ENCODE measurements at places on chromosomes 6 and 20.

DNA sequence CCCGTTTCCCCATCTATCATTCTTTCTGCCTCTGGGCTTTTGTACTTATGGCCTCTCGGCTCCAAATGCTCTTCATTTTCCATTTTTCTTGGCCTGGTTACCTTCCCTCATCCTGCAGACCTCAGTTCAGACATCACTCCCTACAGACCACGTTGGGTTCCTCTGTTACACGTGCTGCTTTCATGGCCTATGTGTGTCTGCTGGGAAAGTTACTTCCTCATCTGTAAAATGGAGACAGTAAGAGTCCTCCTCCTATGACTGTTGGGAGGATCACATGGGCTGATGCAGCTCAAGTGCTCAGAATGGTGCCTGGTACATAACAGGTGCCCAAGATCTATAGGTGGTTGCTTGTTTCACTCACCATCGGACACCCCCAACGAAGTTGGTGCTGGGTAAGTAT, 13.5 kb downstream of the KCNK17 start:
- DNase-seq: no peak

DNA sequence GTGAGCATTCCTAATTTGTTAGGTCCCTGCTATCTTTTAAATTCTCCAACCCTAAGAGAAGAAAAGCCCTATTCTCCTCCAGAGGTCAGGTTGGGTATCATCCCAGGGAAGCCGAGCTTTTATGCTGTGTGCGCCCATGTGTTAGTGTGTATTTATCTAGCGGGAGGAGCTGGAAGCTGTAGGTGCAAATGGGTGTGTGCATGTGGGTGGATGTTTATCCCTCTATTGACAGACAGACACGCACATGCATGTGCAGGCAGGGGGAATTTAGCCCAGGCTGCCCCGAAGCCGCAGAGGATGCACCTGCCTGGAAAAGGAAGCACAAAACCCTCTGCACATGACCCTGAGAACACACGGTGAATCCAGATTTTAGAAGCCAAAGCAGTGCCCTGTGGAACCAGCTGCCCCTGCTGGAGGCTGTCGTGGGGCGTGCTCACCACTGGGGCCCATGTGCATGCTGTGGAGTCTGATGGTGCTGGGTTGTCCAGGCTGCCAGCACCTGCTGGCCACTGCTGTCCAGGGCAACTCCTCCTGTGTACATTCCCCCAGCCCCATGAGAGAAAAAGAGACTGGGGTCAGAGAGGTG, 397.5 kb downstream of the TAF4 start:
- no peak for DNase-seq

GRCh38 chr20:39624316-39624715, 662.2 kb downstream of the DHX35 start:
- DNase-seq: no peak

DNA sequence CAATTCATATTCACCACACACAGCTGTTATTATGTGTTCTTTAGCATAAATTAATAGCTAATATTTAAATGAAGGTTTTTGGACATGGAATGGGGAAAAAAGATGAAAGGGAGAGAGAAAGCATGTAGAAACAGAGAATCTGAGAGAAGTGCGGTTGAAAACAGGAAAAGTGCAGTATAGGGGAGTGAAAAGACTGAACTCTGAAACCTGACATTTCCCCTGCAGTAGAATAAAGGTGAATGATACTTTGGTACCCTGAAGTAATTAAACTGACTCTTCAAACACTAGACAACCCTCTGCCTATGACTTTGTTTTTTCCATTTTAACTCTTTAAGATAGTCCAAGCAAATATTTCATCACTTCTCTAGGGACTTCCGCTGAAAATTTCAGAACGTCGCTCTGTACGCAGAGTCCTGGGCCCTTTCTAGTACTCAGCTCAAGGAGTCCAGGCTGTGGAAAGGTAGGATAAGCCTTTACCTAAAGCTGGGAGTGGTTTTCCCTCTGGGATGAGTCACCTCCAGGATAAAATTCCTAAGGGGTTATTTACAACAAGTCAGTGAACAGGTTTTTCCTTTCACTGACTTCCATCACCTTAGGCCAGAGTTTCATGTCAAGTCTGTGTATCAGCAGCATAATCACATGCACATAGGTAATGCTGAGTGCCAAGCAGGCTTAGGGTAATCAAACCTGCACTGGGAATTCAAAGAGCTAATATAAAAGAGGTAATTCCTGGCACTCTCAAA, 614.5 kb downstream of the PKHD1 start:
- no peak for DNase-seq

DNA sequence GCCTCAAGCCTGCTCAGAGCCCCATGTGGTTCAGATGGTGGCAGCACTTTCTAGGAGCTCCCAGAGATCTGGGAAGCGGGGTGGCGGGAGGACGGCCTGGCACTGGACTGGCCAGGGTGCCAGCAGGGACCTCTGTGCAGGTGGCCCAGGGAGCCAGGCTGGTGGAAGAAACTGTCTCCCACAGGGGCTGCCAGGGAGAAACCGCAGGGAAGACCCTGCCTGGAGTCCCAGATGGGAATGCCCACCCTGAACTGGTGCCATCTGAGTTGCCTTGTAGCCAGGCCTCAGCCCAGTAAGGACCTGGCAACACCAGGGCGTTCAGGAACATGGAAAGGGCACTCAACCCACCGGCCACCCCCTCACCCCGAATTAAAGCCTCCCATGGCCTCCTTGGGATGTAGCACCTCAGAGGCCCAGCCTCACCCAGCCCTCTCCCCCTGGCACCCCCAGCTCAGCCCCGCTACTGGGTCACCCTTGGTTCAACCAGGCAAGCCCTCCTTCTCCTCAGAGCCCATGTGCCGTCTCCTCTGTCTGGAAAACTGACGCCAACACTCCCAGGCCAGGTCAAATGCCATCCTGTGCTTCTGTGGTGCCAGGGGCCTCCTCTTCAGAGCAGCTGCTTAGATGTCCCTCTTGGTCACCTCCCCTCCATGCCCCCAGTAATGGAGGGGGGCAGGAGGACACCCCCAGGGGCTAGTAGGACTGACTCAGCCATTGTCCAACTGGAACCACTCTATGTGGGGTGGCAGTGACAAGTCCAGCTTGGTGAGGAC, 5.9 kb upstream of the C20orf144 start:
- DNase-seq: no peak

DNA sequence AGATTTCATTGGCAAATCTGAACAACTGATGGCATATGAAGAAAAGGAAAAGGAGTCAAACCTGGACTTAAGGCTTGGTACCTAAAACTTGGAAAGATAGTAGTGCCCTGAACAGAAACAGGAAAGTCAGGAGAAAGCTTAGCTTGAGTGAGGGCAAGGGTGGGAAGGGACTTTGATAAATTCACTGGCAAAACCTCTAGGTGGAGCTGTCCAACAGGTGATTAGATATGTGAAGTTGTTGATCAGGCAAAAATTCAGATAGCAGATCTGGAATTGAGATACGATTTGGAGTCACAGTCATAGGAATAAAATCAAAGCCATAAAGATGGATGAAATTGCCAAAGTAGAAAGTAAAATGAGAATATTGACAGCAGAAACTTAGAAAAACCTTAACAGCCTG, 16.1 kb upstream of the ZNF292 start:
- peak; percentile 70 for DNase-seq

GRCh38 chr6:13581700-13582229, 7.4 kb downstream of the SIRT5 start:
- no peak for DNase-seq

DNA sequence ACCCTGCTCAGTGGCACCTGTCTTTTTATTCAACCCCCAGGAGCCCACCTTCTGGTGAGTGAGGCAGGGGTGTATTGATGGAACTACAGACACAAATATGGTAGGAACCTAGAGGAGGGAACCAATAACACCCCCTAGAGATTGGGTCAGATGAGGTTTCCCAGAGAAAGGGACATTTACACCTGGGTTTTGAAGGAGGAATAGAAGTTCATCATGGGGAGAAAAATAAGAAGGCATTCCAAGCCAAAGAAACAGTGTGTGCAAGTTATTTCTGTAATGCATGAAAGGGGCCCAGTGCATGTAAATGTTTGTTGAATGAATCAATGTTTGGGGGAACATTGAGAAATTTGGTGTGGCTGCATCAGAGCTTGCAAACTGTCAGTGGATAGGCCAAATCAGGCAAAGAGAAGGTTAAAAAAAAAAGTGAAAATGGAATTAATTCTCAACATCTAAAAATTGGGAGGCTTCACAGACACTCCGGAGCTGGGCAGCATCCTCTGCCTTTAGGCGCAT, 11.1 kb upstream of the KIAA1755 start:
- DNase-seq: no peak

DNA sequence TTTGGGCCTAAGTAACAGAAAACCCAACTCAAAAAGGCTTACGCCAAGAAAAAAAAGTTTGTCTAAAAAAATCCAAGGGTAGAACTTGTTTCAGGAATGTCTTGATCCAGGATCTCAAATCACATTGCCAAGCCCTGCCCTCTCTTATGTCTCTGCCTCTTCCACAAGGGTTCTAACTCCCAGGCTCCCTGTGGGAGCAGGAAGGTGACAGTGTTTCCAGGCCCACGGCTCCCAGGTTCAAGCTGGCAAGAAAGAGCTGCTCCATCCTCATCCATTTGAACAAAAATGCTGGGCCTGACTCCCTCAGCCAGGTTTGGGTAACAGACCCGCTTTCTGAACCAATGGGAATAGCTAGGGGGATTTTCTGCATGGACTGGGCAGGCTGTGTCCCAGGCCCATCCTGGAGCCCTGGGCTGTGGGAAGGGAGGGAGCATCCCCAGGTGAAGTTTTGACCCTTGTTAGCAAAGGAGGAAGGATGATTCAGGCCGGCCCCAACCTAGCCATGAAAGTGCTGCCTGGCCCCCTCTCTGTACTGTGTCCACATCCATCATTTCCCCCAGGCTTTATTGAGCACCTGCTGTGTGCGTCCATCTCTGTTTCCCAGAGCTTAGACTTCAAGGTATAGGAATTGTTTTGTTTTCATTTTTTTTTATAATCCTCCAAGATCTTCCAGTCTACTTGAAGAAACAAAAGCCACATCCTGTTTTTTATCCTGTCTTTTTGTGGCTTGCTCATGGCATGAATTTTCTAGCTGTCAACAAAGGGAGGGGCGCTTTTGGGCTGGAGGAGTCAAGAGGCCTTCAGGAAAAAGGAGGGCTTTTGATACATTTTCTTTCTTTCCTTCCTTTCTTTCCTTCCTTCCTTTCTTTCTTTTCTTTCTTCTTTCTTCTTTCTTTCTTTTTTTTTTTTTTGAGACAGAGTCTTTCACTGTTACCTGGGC, 159.8 kb downstream of the TFAP2C start:
- no peak for DNase-seq

GRCh38 chr6:39754514-39755115, 29.4 kb upstream of the KIF6 start:
- DNase-seq: no peak

DNA sequence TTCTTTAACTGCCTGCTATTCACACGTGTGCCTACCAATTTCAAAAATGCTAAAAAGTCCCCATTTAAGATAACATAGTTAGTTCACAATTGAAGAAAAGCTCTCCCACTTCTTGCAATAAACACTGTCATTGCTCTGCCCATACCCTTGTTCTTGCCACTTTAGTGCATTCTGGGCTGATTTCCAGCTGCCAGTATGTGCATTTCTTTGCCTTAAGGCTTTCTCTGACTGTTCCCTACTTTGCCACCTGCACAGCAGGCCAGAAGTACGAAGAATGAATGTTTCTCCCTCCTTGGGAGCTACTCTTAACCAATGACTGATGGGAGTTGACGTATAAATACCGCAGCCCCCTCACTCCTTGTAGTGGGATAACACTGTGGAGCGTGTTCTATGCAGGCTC, 16.0 kb upstream of the ATRN start:
- no peak for DNase-seq

- DNase-seq: no peak
Measured at GRCh38 chr6:28977341-28978132, 27.6 kb downstream of the ZNF311 start.

DNA sequence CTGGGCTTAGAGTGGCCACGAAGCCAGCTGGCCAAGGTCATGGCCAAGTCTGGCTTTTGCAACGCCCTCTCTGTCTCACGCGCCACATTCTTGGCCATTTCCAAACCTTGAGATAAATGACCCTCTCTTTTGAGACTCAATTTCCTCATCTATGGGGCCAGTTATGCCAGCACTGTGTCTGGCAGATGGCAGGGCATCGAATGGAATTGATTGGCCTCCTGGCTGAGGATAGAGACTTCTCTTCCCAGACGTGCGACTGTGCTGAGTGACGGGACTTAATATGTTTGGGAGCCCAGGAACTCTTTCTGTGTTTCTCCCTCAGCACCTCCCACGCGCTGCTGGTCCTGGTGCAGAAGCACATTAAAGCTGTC, 7.6 kb downstream of the BPIFB2 start:
- no peak for DNase-seq

GRCh38 chr6:100663219-100663863, 198.6 kb upstream of the SIM1 start:
- DNase-seq: no peak

DNA sequence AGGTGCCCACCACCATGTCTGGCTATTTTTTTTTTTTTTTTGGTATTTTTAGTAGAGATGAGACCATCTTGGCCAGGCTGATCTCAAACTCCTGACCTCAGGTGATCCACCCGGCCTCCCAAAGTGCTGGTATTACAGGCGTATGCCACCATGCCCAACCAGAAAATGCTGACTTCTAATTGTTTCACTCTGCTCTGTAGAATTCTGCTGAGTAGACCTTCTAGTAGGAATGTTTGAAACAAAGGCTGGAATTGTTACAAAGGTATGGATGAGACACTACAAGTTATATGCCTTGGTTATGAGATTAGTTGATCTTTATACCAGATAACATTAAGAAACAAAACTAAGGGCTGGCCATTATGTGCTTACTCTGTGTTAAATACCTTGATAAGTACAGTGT, 44.8 kb downstream of the MEP1A start:
- DNase-seq: no peak

GRCh38 chr20:62349556-62350097, 17.5 kb downstream of the LAMA5 start:
- no peak for DNase-seq

GRCh38 chr6:84892671-84893070, 128.3 kb upstream of the TBX18 start:
- DNase-seq: no peak

GRCh38 chr6:105642708-105643107, 239.8 kb upstream of the PREP start:
- DNase-seq: no peak

- DNase-seq: no peak
Measured at GRCh38 chr6:118101831-118102345, 194.8 kb downstream of the SLC35F1 start.

DNA sequence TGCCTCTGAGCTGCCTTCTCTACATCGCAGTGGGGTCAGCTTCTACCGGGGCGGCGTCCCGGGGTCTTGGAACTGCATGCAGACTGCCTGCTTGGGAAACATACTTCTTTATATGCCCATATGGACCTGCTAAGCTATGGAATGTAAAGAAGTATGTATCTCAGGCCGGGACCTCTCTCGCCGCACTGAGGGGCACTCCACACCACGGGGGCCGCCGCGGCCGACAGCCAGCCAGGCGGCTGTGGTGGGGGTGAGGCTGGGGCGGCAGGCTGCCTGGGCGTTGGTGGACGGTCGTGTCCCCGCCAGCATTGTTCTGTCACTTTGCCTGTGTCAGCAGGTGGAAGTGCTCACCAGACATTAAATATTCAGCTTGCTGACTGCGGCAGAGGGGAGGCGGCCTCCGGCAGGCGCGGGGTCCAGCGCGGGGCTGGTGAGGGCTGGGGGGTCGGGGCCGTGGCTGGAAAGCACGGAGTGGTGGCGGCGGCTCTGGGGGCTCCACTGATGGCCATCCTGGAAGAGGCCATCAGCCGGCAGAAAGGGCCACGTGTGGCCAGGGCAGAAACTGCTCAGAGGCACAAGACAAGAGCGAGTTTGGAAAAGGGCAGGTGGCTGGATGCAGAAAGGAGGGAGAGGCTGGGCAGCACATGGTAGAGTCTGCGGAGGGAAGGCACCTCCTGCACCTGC, 78.6 kb upstream of the GATA5 start:
- DNase-seq: no peak

Measured in activated CD4-positive, alpha-beta T cell treated with anti-CD3 and anti-CD28 coated beads, Interleukin-2, Interleukin-4, amounts not matched to agents 100 ng/mL and 50 ng/mL, durations not matched to agents 16 hours and 8 hours (primary cell).